ENCODE measurements at places on chromosomes 6 and 20.

GRCh38 chr6:152164957-152165356 is 357.5 kb downstream of the ESR1 start:
- no peak for DNase-seq

- no peak for DNase-seq
These were observed 438.4 kb upstream of the ADGRB3 start for GRCh38 chr6:68196645-68197044.

- DNase-seq, result no peak
These were observed 116.6 kb downstream of the MRPL14 start for GRCh38 chr6:44010411-44011349.

DNA sequence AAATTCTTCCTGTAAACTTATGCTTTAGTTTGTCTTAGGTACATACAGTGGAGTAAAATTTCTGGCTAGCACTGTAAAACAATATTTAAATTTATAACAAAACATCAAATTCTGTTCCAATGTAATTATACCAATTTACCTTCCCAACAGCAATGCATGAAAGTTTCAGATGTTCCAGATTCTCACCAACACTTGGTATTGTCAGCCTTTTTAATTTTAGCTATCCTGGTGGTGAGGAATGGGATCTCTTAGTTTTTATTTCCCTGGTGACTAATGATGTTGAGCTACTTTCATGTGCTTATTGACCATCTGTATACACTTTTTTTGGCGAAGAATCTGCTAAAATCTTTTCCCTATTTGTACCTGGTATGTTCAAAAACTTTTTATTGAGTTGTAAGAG is 76.1 kb upstream of the PHACTR1 start:
- no peak for DNase-seq

- DNase-seq, result no peak
These were observed 3.8 kb downstream of the TRAF3IP2 start for GRCh38 chr6:111601886-111602285.

DNA sequence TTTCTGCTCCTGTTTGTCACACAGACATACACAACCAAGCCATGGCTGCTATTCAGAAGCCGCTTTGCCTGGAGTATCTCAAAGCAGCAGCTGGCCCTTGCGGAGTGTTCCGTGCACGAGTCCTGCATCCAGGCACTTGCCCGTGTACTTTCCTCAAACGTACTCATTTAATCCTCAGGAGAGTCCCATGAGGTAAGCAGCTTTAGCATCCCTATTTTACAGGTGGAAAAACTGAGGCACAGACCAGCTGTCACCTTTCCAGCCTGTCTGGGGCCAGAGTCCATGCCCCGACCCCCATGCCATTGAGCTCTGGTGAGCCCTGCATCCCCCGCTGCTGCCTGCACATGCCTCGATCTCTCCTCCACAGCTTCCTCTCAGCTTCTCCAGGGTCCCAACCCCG is 130.0 kb downstream of the ERMARD start:
- no peak for DNase-seq
